ENCODE measurements at places on chromosomes 3 and 15.

GRCh38 chr15:39468828-39469227 lies 112.1 kb upstream of the THBS1 start:
- H3K4me3 ChIP-seq: no peak overlapping the region
- no peaks in the 10 kb centered on the region for H3K36me3 ChIP-seq
- no peak overlapping the region for H3K27ac ChIP-seq
- peaks cover 27% of the 10 kb centered on the region for H3K4me1 ChIP-seq
- no peaks in the 10 kb centered on the region for H3K27me3 ChIP-seq
- no peak for DNase-seq

DNA sequence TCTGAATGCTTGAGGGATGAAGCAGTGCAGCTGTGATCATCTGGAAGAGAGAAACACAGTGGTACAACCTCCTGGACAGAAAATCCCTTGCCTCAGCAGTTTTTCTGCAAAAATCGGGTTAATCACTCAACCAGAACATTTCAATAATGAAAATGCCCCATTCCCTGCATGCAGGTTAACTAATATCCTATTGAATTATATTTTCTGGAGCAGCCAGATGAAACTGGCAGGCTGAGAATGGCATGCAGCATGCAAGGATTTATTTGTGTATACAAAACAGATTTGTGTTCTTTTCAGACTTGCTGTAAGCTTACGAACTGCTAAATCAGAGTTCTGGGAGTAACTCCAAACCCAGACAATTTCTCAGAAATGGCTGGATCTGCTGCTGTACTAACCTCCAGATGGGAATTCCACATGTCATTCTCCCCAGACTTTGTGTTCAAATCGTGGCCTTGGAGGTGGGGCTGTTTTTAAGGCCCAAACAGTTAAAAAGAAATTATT lies 39.1 kb downstream of the SLC9A9 start:
- H3K27me3 ChIP-seq: no peaks in the 10 kb centered on the region
- no peak overlapping the region for H3K4me3 ChIP-seq
- peak overlapping the region; percentile 55 for H3K27ac ChIP-seq
- H3K36me3 ChIP-seq: no peaks in the 10 kb centered on the region
- DNase-seq: no peak

GRCh38 chr3:37770938-37771918 lies 90.5 kb upstream of the CTDSPL start:
- no peak overlapping the region for H3K4me3 ChIP-seq
- no peaks in the 10 kb centered on the region for H3K36me3 ChIP-seq
- H3K27me3 ChIP-seq: no peaks in the 10 kb centered on the region
- DNase-seq: no peak

- no peak overlapping the region for H3K27ac ChIP-seq
- no peaks in the 10 kb centered on the region for H3K36me3 ChIP-seq
- DNase-seq: no peak
- no peaks in the 10 kb centered on the region for H3K27me3 ChIP-seq
Observed at GRCh38 chr3:37115446-37115845, 58.9 kb downstream of the LRRFIP2 start.

GRCh38 chr3:126344380-126345041 lies 12.7 kb downstream of the KLF15 start:
- peaks cover 3% of the 10 kb centered on the region for H3K36me3 ChIP-seq
- no peak for DNase-seq
- H3K4me1 ChIP-seq: peaks cover 10% of the 10 kb centered on the region
- H3K4me3 ChIP-seq: no peak overlapping the region
- H3K27me3 ChIP-seq: no peaks in the 10 kb centered on the region
- no peak overlapping the region for H3K27ac ChIP-seq

DNA sequence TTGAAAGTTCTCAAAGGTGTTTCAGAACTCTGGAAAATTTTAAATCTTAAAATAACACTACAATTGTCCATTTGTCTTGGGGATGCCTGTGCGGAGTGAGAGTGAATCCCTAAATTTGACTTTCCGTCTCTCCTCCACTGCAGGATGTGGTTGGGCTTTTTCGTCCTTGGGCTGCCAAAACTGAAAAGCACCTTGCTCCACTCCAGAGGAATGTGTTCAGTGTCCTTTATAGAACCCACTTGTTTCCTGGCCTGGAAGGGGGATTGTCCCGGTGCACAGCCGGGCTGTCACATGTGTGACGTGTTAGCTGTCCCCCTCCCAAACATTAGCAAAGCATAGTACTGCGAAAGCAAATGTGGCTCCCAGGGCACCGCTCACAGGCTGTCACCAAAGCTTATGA lies 69.6 kb upstream of the ATP10A start:
- no peak overlapping the region for H3K27ac ChIP-seq
- no peak for DNase-seq
- no peaks in the 10 kb centered on the region for H3K36me3 ChIP-seq
- no peaks in the 10 kb centered on the region for H3K27me3 ChIP-seq
- H3K4me3 ChIP-seq: no peak overlapping the region

GRCh38 chr3:128786434-128787020 lies 60.5 kb downstream of the RAB7A start:
- H3K27ac ChIP-seq: no peak overlapping the region
- H3K4me1 ChIP-seq: peaks cover 76% of the 10 kb centered on the region
- no peaks in the 10 kb centered on the region for H3K36me3 ChIP-seq
- H3K4me3 ChIP-seq: no peak overlapping the region
- DNase-seq: no peak

- H3K4me1 ChIP-seq: peaks cover 33% of the 10 kb centered on the region
- DNase-seq: no peak
- no peak overlapping the region for H3K27ac ChIP-seq
Observed at GRCh38 chr3:10319251-10319650, 1.7 kb downstream of the SEC13 start.

- DNase-seq: no peak
- no peaks in the 10 kb centered on the region for H3K4me1 ChIP-seq
- no peaks in the 10 kb centered on the region for H3K27me3 ChIP-seq
- H3K4me3 ChIP-seq: no peak overlapping the region
Observed at GRCh38 chr3:182007441-182007840, 295.7 kb downstream of the SOX2 start.

All from vagina (tissue), 2 donors.